ENCODE measurements at places on chromosomes 2 and 18.

DNA sequence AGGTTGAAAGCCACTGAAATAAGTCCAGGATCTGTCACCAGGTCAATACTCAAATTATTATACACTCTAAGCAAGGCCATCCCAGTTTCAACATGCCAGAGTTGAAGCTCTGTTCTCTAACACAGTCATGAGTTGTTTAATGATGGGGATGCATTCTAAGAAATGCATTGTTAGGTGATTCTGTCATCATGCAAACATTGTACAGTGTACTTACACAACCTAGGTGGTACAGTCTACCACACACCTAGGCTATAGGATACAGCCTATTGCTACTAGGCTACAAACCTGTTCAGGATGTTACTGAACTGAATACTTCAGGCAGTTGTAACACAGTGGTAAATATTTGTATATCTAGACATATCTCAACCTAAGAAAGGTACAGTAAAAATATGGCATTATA is 162.2 kb downstream of the BAZ2B start:
- no peak for DNase-seq

- no peak for DNase-seq
Measured at GRCh38 chr18:66557091-66557490, 46.8 kb downstream of the CDH19 start.

- no peak for DNase-seq
Measured at GRCh38 chr18:62999392-62999791, 284.1 kb downstream of the PHLPP1 start.

GRCh38 chr2:186582698-186583097 is 7.2 kb upstream of the ITGAV start:
- DNase-seq = no peak

- DNase-seq = no peak
Measured at GRCh38 chr18:2451556-2451955, 119.7 kb downstream of the METTL4 start.

DNA sequence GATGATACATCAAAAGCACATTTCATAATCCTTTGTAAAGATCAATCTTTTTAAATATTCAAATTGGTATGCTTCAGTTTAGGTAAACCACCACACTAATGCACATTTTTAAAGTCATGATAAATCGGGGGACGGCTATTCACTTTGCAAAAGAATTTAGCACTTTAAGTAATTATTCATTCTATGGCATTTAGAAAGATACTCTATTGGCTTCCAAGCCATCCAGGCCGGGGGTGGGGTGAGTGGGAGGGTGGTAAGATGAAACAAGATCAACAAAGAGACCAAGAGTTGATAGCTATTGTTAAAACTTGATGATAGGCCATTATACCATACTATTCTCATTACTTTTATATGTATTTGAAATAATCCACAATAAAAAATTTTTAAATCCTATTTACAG is 41.0 kb downstream of the EPG5 start:
- no peak for DNase-seq

DNA sequence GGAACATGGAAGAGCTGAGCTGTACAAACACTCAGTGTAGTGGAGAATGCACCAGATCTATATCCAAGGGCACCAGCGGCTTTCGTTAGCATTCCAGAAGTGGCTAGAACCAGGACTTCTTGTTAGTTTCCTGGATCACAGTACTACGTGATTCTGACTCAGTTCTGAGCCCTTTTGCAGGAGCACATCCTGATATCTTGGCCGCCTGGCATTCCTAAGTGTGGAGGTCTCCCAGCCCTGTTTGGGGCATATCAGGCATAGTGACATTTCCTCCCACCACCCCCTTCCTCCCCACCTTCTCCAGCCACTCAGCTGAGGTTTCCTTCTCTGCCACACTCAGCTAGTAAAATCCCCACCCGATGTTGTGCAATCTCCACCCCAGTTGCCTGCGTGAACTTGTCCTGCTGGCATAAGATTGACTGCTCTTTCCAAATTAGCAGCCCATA is 63.4 kb downstream of the BMP10 start:
- DNase-seq = no peak

DNA sequence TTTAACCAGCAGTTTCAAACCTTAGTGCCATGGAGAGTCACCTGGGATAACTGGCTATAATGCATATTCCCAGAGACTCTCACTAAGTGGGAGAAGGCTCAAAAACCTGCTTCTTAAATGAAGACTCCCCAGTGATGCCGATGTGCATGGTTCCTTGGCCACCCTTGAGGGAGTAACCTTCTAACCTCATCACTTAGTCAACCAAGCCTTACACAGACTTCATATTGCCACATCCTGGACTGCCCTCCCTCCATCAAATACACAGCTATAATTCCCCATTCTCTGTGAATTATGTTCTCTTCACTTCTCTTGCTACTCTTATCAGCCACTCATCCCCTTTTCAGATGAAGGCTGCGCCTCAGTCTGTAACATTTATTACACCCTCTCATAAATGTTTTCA is 462.9 kb upstream of the RGPD4 start:
- DNase-seq = no peak

GRCh38 chr18:26044807-26045206 is 45.6 kb downstream of the SS18 start:
- no peak for DNase-seq

- DNase-seq = no peak
Measured at GRCh38 chr2:207933396-207934065, 91.8 kb downstream of the PLEKHM3 start.

GRCh38 chr18:74411475-74411874 is 45.6 kb downstream of the DIPK1C start:
- no peak for DNase-seq

- DNase-seq = no peak
Measured at GRCh38 chr2:196618661-196619060, 20.9 kb upstream of the CCDC150 start.

DNA sequence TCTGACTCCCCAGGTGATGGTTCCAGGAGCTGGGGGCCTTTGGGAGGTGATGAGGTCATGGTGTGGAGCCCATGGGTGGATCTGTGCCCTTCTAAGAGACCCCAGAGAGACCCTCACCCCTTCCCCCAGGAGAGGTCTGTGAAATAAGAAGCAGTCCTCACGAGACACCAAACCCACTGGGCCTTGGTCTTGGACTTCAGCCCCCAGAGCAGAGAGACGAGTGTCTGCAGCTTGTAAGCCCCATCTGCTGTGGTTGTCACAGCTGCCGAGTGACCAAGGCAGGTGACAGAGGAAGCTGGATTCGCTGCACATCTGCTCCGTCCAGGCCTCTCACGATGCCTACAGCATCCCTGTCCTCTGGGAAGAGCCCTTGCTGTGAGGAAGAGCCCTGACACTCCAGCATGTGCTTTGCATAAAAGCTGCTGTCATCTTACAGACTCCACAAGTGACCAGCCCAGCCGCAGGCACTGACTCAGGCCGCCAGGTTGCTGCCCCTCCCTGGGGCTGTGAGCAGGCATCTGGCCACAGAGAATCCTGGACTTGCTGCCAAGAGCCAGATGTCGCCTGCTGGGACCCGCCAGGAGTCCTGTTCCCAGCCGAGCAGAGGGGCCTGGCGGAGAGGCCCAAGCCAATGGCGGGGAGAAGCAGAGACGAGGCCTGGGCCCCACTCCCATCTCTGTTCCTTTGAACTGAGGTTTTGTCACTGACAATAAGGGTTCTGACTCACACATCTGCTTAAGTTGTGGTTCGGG is 150.8 kb downstream of the PXDN start:
- DNase-seq = no peak

DNA sequence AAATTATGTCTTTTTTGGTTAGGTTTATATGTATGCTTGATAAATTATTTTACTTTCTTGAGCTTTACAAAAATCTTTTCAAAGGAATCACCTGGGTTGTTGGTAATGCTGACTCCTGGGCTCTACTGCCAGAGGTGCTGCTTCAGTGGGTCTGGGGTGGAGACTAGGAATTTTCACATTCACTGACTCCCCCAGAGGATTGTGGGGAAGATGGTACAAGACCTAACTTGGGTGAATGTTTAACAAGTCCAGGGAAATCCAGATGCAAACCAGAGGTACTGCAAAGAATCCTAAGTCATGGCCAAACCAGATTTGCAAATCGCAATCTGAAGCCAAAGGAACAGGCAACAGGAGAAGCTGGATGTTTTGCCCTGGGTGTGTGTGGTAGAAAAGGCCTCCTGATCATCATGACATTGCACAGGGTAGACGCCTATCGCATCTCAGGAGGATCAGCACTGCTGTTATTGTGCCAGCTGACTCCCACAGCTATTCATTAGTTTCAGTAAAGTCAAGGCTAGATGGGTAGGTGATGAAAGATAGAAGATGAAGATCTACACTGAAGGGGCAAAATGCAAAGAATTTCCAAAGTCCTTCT is 185.2 kb downstream of the BARD1 start:
- no peak for DNase-seq

GRCh38 chr2:236338495-236339184 is 74.4 kb upstream of the ASB18 start:
- no peak for DNase-seq

- DNase-seq = no peak
Measured at GRCh38 chr18:7657050-7657449, 89.9 kb downstream of the PTPRM start.

- DNase-seq = no peak
Measured at GRCh38 chr2:64021578-64021977, 2.4 kb upstream of the VPS54 start.

DNA sequence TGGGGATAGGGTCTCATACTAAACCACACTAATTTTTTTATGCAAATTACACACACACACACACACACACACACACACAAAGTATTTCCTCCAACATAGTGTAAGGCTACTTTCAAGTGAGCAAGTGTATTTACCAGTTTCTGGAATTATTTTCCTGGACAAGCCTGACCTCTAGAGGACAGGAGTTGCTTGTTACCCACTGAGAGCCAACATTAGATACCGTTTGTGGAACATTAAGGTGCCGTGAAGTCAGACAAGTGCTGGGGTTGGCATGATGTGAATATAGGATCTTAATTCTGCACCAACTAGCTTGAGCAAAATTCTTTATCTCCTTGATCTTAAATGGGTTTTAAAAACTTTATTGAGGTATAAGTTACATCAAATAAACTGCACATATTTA is 39.3 kb upstream of the SERPINB2 start:
- no peak for DNase-seq

DNA sequence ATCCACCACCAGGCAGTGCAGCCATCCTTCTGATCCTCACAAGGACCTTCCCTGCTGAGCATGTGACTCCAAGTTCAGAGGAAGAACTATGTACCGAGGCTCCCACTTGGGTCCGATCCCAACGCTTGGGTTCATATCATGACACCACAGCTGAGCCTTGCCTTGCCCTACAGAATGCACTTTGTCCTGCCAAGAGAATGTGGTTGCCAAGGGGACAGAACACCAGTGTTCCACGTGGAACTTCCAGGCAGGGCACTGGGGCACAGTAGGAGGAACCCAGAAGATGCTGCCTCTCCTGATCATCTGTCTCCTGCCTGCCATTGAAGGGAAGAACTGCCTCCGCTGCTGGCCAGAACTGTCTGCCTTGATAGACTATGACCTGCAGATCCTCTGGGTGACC is at the start of gene TEX51:
TSS of gene TEX51 (plus strand) at position 255 of the 400 bp plus-strand sequence. CDS start at position 284, 29 bp downstream.
- DNase-seq = no peak

GRCh38 chr2:9143264-9143815 is 63.3 kb upstream of the ASAP2 start:
- DNase-seq = no peak

- DNase-seq = no peak
Measured at GRCh38 chr2:236644502-236644911, 74.9 kb downstream of the ACKR3 start.
